ENCODE measurements at places on chromosomes 7 and 10.

DNA sequence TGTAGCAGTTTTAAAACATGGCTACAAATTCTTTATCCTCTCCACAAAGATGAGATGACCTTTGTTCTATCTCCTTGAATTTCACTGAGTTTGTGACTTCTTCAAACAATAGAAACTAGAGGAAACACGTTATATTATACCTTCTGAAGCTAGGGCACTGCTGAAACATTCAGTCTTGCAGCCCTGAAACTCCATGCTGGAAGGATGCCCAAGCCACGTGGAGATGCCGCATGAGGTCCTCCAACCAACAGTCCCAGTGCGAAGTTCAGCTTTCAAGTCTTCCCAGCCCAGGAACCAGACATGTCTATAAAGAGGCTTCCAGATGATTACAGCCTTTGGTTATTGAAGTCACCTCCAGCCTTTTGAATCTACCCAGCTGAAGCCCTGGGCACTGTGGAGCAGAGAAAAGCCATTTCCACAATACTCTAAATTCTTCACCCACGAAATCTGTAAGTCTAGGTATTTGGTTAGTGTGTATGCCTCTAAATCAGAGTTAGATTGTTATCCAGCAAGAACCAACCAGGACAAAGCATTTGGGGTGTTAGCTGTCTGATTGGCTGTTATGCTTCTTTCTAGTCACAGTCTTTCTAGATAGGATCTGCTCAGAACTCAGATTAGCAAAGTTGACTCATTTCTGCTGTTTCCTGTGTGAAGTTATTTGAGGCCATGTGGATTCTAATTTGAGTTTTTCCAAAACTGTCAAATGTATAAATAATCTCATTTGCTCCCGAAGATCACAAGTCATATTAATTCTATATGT lies 186.5 kb upstream of the TMEM72 start:
- DNase-seq: no peak

DNA sequence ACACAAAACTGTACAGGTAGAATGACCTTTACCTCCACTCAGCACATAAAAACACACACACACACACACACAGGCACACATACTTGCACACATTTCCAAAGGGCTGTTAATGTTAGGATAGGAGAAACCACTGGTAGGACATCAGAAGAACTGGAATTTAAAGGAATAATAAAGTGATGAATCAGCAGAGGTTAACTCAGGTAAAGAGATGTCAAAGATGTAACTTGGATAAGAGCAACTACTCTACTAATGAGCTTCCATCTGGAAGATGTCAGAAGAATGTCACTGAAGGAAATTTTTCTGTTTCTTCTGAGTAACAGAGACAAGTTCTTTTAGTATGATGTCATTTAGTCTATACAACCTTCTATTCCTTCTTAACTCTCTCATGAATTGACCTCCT lies 26.4 kb upstream of the GPR37 start:
- DNase-seq: no peak

DNA sequence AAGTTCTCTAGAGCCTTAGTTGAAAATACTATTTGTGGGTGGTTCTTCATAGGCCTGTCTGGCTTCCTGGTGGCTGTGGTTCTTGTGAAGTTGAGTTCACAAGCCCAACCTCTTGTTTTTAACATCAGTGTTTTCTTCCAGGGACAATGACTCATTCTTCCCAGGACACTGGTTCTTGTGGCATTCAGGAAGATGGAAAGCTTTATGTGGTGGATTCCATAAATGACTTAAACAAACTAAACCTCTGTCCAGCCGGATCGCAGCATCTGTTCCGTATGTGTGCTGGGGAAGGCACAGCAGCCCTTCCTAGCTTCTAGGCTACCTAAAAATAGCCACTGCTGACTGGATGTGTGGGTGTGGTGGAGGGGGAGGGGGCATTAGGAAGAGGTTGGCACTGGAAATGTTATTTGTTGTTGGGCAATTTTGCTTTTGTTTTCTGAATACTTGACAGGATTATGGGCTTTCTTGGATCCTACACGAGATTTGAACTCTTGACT lies 3.9 kb downstream of the LSMEM1 start:
- no peak for DNase-seq

DNA sequence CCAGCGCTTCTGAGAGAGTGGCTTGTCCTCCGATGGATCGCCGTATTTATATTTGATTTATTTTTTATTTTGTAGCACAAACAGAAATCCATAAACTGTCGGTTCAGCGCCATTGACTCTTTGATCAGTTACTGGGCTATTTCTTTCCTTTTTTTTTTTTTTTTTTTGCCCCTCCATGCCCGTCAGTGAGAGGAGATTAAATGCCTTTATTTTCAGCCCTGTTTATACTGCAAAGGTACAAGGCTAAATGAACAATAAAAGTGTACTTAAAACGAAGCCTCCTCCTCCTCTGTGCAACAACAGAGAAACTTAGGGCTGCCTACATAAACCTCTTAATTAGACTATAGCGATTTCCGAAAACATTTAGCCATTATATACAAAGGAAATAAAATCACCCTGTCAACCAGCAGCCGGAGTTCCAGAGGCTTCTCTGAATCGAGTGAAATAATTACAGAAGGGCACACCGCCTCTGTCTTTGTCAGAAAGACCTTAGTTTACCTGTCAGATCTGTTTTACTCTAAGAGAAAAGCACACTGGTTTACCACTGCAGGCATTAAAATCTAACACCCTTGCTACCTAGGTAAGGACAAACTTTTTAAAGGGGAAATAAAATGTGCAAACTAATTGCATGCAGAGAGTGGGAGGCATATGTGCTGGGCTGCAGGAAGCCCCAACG lies 3.5 kb downstream of the EBF3 start:
- no peak for DNase-seq
